ENCODE measurements at places on chromosomes 5 and 9.

- no peak for DNase-seq
These were observed 1.4 kb upstream of the NFX1 start for GRCh38 chr9:33288828-33289483.

- DNase-seq = no peak
These were observed 200.5 kb upstream of the KLF9 start for GRCh38 chr9:70614786-70615463.

DNA sequence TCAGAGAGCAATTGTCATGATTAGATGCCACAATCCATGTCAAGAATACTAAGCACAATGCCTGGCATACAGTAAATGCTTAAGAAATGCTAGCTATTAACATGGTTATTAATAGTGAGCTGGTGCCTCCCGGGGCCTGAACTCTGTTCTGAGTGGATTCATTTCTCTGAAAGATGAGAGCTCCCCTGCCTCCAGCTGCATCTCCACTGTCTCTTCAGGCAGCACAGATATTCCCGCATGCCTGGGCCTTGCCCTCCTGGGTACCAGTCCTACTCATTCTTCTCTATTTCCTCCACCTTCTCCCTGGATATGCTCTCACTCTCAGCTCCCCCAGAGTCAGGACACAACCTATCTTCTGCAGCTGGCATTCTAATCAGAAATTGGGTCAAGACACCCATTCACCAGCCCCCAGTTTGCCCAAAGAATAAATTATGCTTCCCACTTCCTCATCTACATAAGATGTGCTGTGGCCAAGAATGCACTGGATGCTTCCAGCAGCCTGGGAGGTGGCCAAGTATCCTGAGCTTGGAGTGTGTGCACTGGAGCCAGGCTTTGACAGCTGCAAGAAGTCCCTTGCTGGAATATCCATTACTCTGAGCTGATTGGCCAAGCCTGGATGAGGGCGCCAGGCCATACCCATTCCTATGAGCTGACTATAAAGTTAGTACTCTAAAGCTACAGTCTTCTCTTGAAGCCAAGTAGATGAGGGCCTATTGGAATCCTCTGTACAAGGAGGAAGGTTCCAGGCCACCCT is 669.0 kb downstream of the ACTL7B start:
- no peak for DNase-seq

DNA sequence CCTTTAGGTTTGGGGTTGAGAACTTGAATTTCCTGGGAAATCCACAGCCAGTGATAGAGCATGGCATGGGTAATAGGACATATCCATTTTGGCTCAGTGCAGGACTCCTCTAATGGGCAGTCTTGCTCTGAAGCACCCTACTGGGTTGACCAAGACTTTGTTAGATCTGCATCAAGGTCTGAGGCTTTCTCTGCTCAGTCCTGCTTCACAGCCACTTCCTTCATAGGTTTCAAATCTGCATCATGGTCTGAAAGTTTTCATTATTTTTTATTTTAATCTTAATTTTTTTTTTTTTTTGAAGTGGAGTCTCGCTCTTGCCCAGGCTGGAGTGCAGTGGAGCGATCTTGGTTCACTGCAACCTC is 36.5 kb downstream of the KIF2A start:
- no peak for DNase-seq

GRCh38 chr9:16575142-16575985 is 295.1 kb downstream of the BNC2 start:
- no peak for DNase-seq

- DNase-seq = no peak
These were observed 3.2 kb upstream of the AKNA start for GRCh38 chr9:114390952-114391351.

DNA sequence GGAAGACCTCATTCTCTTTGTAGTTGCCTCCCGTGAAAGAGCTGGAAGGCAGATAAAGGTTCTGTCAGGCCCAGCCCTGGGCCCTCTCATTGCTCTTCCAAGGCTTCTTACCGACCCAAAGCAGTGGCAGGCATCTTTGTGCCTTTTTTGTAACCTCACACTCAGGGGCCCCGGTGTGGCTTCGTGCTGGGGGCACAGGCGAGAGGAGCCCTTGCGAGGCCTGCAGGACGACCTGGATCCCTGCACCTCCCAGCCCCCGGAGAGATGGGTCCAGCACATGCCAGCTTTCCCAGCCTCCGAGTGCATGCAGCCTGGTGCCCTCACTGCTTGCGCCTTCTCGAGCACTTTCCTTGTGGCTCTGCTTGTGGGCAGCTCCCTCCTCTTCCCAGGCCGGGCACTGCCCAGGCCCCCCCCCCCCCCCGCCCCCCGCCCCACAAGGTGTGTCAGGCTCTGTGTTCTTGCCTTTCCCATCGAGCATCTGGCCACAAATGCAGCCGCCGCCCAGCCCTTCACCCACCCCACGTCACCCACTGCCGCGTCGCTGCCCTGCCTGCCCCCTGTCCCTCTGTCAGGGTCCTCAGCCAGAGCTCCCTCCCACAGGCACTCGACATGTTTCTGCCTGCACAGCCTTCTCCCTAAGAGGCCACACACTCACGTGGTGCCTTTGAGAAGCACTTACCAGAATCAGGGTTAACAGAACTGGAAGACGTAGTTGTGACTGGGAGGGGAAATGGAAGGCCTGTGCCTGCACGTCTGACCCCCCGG is 63.7 kb upstream of the CACNA1B start:
- no peak for DNase-seq

DNA sequence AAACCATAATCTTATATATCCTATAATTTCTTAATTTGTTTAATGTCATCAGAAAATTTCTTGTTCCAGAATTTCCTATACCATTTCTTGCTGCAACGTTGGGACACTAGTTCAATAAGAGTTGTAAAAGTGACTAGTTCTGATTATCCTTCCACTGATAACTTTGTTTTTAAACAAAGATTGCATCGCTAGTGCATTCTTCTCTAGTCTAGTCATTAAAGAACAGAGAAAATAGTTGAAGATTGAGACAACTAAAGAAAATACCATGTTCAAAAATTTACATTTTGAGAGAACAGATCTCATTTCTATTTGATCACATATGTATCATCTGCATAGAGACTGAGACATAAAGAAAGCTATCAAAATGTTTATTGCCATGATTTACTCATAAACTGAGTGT is 1888.2 kb downstream of the EFNA5 start:
- DNase-seq = no peak

GRCh38 chr5:140005145-140005591 is 37.9 kb downstream of the NRG2 start:
- no peak for DNase-seq

- peak; percentile 45 for DNase-seq
These were observed 7.7 kb upstream of the DMRT2 start for GRCh38 chr9:1042466-1042865.

- no peak for DNase-seq
These were observed 68.1 kb downstream of the ACTL7B start for GRCh38 chr9:108787690-108788048.

DNA sequence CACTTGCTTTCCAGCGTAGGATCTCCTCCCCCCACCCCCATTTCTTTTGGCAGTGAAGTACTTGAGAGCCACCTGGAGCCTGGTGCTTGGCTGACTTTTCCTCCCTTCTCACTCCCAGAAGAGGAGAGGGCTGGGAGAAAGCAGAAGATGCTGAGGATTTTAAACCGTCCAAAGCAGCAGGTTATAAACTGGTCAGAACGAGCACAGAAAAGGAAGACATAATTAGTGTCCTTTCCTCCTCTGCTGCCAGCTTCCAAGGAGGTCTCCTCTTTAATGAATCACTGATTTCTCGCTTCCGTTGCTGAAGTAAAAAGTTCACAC is 563 bp upstream of the FGF10 start:
- DNase-seq = peak; percentile 1

- peak; percentile 92 for DNase-seq
These were observed at the start of gene LRRC70 for GRCh38 chr5:62578540-62578939. Gene LRRC70 (plus strand): TSS chr5:62578819. CDS start chr5:62579439, 620 bp downstream.

- DNase-seq = no peak
These were observed 2.6 kb downstream of the ZNF79 start for GRCh38 chr9:127426756-127427155.

DNA sequence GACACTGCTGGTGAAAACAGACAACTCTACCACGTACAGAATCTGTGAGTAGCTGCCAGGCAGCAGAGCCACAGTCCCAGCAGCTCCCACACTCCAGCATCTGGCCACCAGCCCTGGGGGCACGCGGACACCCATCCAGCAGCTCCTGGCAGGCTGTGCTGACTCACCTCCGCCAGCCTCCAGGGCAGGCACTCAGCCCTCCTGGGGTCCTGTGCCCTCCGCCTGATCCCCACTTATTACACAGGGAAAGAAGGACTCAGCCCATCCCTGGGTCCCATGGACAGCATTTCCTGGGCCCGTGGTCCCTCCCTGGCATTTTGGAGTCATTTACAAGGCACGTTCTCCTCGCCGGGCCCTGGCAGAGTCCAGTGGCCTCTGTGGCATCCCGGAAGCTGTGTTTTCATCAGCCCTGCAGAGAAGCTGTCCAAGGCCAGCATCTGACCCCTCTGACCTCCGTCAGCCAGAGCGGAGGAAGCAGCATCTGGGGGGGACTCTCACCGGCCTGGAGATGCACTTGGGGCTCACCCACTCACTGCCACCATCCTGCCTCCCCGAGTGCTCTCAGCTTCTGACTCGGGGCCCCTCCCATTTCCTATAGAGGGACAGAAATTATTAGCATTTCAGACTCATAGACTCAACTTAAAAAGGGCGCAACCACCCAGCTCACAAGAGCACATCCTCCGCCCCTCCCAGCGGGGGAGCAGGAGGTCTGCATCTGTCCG is 21.6 kb downstream of the PAEP start:
- DNase-seq = no peak

DNA sequence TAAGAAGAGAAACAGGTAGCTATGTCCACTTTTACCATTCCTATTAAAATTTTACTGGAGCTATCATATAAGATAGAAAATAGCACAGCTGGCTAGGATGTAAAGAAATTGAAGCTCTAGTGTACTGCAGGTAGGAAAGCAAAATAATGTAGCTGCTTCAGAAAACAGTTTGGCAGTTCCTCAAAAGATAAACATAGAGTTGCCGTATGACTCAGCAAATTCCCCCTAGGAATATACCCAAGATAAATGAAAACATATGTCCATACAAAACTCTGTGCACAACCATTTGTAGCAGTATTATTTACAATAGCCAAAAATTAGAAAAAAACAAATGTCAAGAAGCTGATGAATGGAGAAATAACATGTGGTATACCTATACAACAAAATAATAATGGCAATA is 64.6 kb upstream of the SHISAL2B start:
- DNase-seq = no peak

GRCh38 chr5:145943674-145944121 is 7.3 kb downstream of the SH3RF2 start:
- DNase-seq = peak; percentile 20

DNA sequence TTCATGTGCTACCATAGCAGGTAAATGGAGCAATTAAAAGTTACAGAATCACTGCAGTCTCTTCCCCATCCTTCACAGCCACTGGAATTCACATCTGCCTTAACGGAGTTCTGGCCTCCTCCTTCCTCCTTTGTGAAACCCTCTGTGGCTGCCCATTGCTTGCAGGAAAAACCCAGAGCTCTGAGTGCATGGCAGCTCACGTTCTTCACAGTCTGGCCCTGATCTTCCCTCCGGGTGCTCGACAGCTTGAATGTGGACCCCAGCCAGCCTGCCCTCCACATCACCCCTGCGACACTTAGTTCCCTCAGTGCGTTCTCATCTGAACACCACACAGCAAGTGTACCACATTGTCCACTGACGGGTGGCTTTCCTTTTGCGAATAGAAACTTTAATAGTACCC is 63.2 kb upstream of the RUFY1 start:
- no peak for DNase-seq

- DNase-seq = no peak
These were observed 10.9 kb downstream of the RALGDS start for GRCh38 chr9:133109931-133110650.

DNA sequence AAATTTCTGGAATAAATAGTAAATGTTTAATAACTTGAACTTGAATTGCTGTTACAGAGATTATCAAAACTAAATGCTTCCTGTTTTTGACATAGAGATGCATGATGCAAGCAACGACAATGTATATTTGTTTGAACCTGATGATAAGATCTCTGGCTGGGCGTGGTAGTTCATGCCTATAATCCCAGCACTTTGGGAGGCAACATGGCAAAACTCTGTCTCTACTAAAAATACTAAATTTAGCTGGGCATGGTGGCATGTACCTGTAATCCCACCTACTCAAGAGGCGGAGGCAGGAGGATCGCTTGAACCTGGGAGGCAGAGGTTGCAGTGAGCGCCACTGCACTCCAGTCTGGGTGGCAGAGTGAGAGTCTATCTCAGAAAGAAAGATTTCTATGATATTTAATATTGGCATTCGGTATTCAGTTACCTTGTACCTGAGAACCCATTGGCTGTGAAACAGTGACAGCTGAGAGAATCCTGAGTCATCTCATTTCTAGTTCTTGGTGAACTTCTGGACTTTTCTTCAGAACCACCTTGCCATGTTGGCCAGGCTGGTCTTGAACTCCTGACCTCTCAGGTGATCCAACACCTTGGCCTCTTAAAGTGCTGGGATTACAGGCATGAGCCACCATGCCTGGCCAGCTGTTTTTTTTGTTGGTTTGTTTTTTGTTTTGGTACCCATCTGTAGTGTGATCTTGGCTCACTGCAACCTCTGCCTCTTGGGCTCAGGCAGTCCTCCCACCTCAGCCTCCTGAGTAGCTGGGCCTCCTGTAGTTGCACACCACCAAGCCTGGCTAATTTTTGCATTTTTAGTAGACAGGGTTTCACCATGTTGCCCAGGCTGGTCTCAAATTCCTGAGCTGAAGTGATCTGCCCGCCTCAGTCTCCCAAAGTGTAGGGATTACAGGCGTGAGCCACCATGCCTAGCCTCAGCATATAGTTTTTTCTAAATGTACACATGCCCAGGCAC is 10.0 kb upstream of the FGF18 start:
- DNase-seq = no peak

DNA sequence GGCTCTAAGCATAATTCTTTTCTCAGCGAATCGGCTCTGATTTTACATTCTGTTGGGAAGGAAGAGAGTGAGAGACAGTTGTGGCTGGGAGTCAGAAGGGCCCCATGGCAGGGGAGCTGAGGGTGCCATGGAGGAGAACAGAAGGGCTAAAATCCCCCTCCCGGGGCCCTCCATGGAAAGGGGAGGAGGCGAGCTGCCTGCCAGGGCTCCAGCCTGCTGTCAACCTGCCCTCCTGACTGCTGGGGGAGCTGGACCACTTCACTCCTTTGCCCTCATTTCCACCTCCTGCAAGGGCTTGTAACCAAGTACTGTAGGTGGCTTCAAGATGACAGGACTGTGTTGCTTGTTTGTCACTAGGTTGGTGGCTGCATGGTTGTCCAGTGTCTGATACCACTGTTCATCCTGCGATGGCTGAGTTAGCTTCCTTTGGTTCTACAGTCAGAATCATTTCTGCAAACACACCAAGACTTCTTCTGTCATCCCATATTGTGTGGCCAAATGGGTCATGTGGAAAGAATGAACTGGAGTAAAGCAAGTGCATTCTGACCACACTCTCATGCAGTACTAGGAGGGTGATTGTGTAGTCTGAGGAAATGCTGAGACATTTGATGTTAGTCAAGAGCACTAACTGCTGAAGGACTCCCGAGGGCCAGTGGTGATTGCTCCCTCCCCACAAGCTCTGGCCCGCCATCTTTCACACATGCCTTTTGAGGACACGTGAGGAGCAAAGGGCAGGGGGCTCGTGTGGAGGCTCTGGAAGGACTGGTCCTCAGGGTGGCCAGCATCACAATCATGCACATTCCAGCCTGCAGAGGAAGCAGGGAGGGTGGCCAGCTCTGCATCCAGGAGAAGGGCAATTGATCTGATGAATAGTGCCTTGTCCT is 307.2 kb downstream of the GADD45G start:
- no peak for DNase-seq
